ENCODE measurements at places on chromosomes 12 and 14.
A peak's percentile ranks its signal among the peaks of the same experiment; 100 is the strongest.

- DNase-seq: no peak
These were observed 29.2 kb upstream of the WSCD2 start for GRCh38 chr12:108099778-108100489.

DNA sequence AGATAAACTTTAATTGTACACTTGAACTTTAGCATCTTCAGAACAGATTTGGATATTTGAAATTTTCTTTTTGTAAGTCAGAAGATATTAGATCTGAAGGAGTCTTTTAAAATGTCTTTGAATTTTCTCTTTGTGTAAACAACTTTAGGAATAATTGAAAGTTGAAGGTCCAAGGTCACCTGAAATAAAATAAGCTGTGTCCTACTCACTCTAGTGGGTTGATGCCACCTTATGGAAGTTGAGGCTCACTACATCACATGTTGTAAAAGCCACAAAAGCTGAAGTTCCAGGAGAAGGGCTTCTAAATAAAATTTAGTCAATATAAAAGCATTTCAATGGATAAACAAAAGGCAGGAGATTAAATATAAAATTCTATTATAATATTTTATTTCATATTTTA, 122.0 kb upstream of the ATXN7L3B start:
- no peak for DNase-seq

DNA sequence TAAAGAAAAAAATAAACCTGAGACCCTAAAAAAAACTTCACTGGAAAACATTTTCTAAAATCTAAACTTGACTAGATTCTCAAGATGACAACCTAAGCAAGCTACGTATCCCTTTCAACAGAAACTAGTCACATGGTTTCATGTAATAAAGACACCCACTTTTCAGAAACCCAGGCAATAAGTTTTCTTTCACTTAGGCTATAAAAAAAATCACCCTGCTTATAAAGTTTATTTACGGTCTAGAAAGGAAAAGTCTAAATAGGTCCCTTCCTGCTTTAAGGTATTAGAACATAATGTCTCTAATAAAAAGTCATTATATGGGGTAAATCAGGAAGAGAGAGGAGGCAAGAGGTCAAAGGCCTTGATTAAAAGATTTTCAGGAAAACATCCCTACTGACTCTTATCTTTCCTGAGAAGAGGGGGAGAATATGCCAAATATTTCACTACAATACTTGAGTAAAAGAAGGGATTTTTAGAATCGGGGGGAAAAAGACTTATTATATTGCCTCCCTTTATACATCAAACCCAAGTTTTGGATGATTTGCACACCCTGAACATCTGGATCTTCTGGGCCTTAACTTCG, 9.5 kb downstream of the CLIP1 start:
- DNase-seq: no peak

GRCh38 chr14:52706286-52706685, 714 bp upstream of the PSMC6 start:
- peak; percentile 58 for DNase-seq

GRCh38 chr12:130301559-130301958, 36.1 kb upstream of the PIWIL1 start:
- DNase-seq: no peak

- no peak for DNase-seq
These were observed 89.2 kb downstream of the PRMT8 start for GRCh38 chr12:3580094-3580749.

DNA sequence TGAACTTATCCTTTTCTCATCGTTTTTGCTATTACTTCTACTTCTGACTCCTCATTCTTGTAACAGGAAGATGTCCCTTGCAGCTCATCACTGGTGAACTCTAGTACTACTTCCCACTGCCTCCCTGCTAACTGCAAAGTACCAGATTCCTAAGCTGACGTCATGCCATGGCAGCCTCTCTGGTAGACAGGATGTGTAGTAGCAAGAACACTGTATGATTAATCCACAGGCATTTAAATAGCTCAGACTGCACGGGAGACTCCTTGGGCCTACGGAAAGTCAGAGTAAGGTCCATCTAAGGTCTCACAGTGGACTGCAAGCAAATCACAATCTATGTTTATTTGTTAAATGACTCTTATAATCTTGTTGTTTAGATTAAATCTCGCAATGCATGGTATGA, 43.5 kb downstream of the DNAI7 start:
- DNase-seq: no peak

GRCh38 chr14:94048691-94049624, 22.8 kb downstream of the OTUB2 start:
- DNase-seq: peak; percentile 82

- DNase-seq: no peak
These were observed 264.0 kb downstream of the VRK1 start for GRCh38 chr14:97061198-97061597.

All from DMS79 (cell line).